IMR-90 (cell line): ENCODE measurements at places on chromosomes 4 and X. TPM values are rescaled to one million over a fixed set of nuclear protein-coding genes. Genes with fewer than 3 reads are reported as not detected.
A peak's percentile ranks its signal among the peaks of the same experiment; 100 is the strongest.

DNA sequence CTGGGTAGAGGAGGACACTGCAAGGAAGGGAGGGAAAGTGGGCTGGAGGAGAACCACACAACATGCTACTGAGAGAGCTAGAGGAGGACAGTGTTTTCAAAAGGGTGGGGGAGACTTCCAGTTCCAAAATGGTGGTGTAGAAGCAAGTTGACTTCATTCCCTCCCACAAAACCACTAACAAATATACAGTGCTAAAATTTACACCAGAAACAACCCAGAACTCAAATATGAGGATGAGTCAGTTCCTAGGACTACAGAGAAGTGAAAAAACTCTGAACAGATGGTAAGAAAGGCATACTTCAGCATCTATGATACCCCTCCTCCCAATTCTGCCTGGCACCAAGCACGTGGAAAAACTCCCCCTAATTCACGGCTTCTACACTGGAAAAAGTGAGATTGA lies 9.8 kb downstream of the AADAT start:
- DNase-seq = peak; percentile 11
- H3K4me3 ChIP-seq = no peak overlapping the region
- no peak overlapping the region for H3K27ac ChIP-seq
- H3K36me3 ChIP-seq = peaks cover 2% of the 10 kb centered on the region
- no peaks in the 10 kb centered on the region for H3K27me3 ChIP-seq
- no peaks in the 10 kb centered on the region for H3K4me1 ChIP-seq

DNA sequence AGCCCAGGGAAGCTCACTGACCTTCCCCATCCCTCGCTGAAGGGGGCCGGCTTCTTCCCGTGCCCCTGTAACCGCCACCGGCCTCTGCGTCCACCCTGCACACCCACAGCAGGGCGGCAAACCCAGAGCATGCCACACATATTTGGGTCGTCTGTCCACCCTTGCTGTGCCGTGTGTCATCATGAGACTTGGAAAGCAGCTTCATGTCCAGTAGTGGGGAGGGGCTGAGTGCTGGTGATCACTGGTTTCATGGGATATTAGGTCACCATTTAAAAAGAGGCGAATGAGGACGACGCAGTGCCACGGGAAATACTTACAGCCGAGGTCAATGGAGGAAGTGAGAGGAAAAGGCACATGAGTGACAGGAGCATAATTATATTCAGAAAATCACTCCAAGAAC lies 74.8 kb downstream of the HTRA3 start:
- H3K27ac ChIP-seq = no peak overlapping the region
- H3K4me1 ChIP-seq = peaks cover 4% of the 10 kb centered on the region; the same call in 1 of the 2 replicates
- no peaks in the 10 kb centered on the region for H3K36me3 ChIP-seq
- H3K27me3 ChIP-seq = peaks cover 13% of the 10 kb centered on the region

DNA sequence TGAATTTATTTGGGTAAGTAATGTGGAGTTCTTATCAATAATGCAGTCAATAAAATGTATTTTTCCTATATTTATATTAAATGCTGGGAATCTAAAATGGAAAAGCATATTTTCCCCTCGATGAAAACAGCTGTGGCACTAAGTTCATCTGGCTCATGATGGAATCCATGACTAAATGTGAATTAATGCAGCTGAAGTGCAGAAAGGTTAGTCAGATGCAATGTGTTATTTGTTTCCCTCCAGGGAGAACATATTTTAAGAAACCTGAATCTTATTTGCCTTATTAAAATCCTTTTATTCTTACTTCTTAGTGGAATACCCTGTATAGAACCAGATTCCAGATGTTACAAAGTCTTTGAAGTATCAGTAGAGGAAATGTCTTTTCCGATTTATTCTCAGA lies 247.9 kb downstream of the ARHGAP24 start:
- no peaks in the 10 kb centered on the region for H3K4me1 ChIP-seq
- H3K27me3 ChIP-seq = no peaks in the 10 kb centered on the region; the same call in 1 of the 2 replicates
- no peak for DNase-seq
- no peaks in the 10 kb centered on the region for H3K36me3 ChIP-seq
- no peak overlapping the region for H3K4me3 ChIP-seq

GRCh38 chrX:46647251-46647650 lies 73.7 kb downstream of the CHST7 start:
- H3K27me3 ChIP-seq = peaks cover 4% of the 10 kb centered on the region; the same call in 1 of the 2 replicates
- H3K27ac ChIP-seq = no peak overlapping the region
- H3K36me3 ChIP-seq = no peaks in the 10 kb centered on the region
- no peak for DNase-seq

DNA sequence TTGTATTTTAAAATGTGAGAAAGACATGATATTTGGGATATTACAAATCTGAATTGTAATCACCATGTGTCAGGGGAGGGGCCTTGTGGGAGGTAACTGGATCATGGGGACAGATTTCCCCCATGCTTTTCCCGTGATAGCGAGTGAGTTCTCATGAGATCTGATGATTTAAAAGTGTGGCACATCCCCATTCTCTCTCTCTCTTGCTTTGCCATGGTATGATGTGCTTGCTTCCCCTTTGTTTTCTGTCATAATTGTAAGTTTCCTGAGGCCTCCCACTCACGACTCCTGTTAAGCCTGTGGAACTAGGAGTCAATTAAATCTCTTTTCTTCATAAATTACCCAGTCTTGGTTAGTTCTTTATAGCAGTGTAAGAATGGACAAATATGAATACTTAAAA lies 39.0 kb downstream of the CCDC158 start:
- no peaks in the 10 kb centered on the region for H3K4me1 ChIP-seq
- H3K4me3 ChIP-seq = no peak overlapping the region
- DNase-seq = no peak
- H3K36me3 ChIP-seq = no peaks in the 10 kb centered on the region

DNA sequence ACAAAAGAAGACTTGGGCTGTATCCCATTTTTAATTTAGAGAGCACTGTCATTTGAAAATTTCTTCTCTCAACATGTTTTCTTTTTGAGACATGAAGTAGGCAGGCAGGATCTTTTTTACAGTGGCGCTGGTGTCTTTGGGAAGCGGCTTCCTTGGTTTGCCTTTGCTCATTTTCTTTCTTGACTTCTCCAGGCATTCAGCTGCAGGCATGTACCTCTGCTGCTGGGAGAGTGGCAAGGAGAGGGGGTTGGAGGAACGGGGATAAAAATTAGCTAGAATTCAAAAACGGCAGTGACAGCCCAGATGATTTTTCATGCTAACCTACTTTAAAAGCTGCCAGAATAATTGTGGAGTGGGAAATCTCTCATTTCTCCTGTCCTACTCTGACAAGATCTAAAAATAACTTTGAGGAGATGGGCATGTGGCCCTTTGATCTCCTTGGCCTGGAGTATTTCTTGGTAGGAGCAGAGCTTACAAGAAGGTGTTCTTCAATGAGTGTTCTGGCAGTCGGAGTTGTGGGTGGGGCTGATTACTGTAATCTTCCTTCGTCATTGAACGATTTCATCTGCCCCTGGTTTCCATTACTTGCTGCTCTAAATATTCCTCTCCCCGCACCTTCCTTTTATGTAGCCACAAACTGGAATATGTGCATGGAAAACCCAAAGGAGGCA lies 54.8 kb downstream of the TBL1X start:
- H3K4me1 ChIP-seq = peaks cover 4% of the 10 kb centered on the region; the same call in 1 of the 2 replicates
- H3K27me3 ChIP-seq = no peaks in the 10 kb centered on the region

DNA sequence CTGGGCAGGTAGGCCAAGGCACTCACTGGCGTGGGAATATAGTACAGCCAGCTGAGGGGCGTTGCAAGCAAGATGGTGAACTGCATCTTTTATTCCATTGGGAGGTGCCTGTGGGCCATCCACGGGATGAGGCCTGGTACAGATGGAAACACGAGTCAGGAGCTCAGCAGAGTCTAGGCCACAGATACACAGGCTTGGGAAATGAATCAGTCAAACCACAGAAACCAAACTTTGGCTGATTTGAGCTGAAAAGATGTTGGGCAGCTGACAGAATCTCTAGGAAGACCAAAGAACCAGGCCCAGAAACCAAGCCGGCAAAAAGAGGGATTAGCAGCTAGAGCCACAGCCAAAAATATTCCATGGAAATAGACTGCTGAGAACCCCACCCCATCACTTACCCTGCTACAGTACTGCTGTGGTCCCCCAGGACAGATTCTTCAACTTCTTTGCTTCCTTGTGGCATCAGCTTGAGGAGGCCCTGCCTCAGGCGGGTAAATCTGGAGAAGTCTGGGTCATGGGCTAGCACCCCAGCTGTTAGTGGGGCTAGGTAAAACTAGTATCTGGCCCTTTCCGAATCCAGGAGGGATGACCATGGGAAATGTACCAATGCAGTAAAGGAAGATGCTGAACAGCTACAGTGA lies 75.4 kb downstream of the TMEM131L start:
- H3K36me3 ChIP-seq = no peaks in the 10 kb centered on the region
- H3K4me3 ChIP-seq = no peak overlapping the region
- no peak overlapping the region; the same call in 1 of the 2 replicates for H3K27ac ChIP-seq

DNA sequence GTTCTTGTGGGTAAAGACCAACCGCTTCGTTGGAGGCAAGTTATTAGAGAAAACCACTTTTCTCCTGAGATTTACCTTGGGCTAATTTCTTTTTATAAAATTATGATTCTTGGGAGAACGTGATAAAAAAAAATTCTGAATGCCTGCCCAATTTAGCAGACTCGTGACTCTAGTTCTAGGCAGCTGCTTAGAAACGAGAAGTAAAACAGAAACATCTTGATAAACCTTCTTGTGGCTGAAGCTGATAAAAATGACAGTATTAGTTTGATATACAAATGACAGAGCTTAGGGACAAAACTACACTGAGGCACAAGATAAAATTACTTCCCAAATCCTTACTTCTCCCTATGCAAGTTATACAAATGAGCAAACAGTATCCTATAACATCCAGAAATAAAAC lies 458.9 kb upstream of the TEX13C start:
- H3K27ac ChIP-seq = no peak overlapping the region
- no peaks in the 10 kb centered on the region for H3K36me3 ChIP-seq
- DNase-seq = no peak
- H3K4me3 ChIP-seq = no peak overlapping the region
- no peaks in the 10 kb centered on the region for H3K27me3 ChIP-seq

- no peaks in the 10 kb centered on the region for H3K36me3 ChIP-seq
- no peak overlapping the region for H3K27ac ChIP-seq
- H3K27me3 ChIP-seq = no peaks in the 10 kb centered on the region
- no peak for DNase-seq
These were observed 6.2 kb upstream of the RPS3A start for GRCh38 chr4:151093203-151093602.

- H3K4me1 ChIP-seq = peaks cover 7% of the 10 kb centered on the region
- H3K27me3 ChIP-seq = peaks cover 10% of the 10 kb centered on the region
- no peak overlapping the region for H3K27ac ChIP-seq
- no peak overlapping the region for H3K4me3 ChIP-seq
These were observed 4.4 kb upstream of the INPP4B start for GRCh38 chr4:142850478-142850877.

DNA sequence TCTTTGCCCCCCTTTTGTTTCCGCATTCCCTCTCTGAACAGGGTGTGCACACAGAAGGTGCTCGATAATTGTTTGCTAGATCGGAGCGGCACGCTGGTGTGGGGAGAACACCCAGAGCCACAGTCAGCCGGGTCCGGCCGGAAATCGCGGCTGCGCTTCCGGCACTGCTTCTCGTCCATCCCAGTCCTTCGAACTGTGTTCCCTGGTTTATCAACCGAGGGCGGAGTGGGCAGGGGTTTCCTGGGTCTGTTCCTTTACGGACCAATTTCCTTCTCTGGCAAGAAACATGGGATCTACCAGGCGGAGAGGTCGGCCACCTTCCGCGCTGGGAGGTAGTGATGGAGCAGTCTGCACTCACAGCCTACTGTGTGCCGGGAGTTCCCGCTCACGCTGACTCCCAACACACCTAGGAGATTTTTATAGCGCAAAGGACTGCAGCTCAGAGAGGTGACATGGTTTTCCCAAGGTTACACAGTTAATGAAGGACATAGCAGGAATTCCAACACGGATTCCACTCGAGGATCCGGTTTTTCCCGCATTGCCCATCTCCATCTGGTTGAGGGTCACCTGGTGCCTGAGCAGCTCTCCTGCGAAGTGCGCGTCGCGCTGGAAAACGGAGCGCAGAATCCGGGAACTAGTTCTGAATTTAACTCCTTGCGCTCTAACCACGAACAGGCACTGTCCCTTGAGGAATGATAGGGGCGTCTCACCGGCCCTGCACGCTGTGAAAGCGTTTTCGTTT lies 6.8 kb downstream of the MSX1 start:
- H3K27me3 ChIP-seq = peaks cover 71% of the 10 kb centered on the region
- H3K4me1 ChIP-seq = no peaks in the 10 kb centered on the region
- no peak for DNase-seq
- no peaks in the 10 kb centered on the region for H3K36me3 ChIP-seq
- H3K4me3 ChIP-seq = peak overlapping the region; percentile 35

- no peaks in the 10 kb centered on the region for H3K36me3 ChIP-seq
- H3K27ac ChIP-seq = no peak overlapping the region
- DNase-seq = no peak
- no peaks in the 10 kb centered on the region; the same call in 1 of the 2 replicates for H3K27me3 ChIP-seq
- H3K4me3 ChIP-seq = no peak overlapping the region
- H3K4me1 ChIP-seq = no peaks in the 10 kb centered on the region; the same call in 1 of the 2 replicates
These were observed 64.4 kb downstream of the HADH start for GRCh38 chr4:108054025-108054638.

- no peak overlapping the region for H3K27ac ChIP-seq
- no peaks in the 10 kb centered on the region for H3K4me1 ChIP-seq
- H3K27me3 ChIP-seq = no peaks in the 10 kb centered on the region
- no peak for DNase-seq
- no peaks in the 10 kb centered on the region for H3K36me3 ChIP-seq
These were observed 65.0 kb downstream of the CPZ start for GRCh38 chr4:8657381-8658088.

ZNF674 gene
- total RNA-seq = 6.4 and 13.4 TPM in 2 replicates

GLRA2 gene
- not detected in 2 replicates for total RNA-seq

RRH gene
- not detected in 2 replicates for total RNA-seq

CSAG3 gene
- total RNA-seq = not detected in 2 replicates
